ENCODE measurements at places on chromosomes 3 and 15. TPM values are rescaled to one million over a fixed set of nuclear protein-coding genes. Genes with fewer than 3 reads are reported as not detected.

Gene XIRP1
- not detected for total RNA-seq

Gene RTP4
- 0.58 TPM for total RNA-seq

Gene GOLGA8N
- 1.3 TPM for total RNA-seq

Gene GOLGA8S
- total RNA-seq: not detected

Gene GOLGA6L10
- 0.19 TPM for total RNA-seq

Gene MYZAP
- not detected for total RNA-seq

Gene CCDC54
- total RNA-seq: not detected

Gene DTWD1
- total RNA-seq: 29.7 TPM

Gene ZSCAN2
- total RNA-seq: 6.3 TPM

Gene SPTBN5
- total RNA-seq: 0.38 TPM

Gene ASB14
- not detected for total RNA-seq

Gene TTC23
- total RNA-seq: 17.8 TPM

Gene GOLGA6B
- total RNA-seq: not detected

Gene ANKRD63
- not detected for total RNA-seq

Gene LAMB2
- 360 TPM for total RNA-seq

Gene GP9
- not detected for total RNA-seq

Gene EFCAB12
- total RNA-seq: not detected

Gene GLDN
- 1.2 TPM for total RNA-seq

Gene CNTN6
- under 0.01 TPM for total RNA-seq

Gene CCDC13
- 0.19 TPM for total RNA-seq

Gene THBS1
- total RNA-seq: 5,888 TPM

Gene RYR3
- 0.19 TPM for total RNA-seq

Gene ATP13A4
- total RNA-seq: 0.19 TPM

Gene ACTRT3
- total RNA-seq: 3.1 TPM

Gene CORO2B
- 12.3 TPM for total RNA-seq

Gene TNFAIP8L3
- 17.8 TPM for total RNA-seq

Gene LMCD1
- 250 TPM for total RNA-seq

Gene STARD5
- total RNA-seq: 21.1 TPM

Data from regular cardiac myocyte (primary cell).